ENCODE measurements at places on chromosomes 3 and 15. TPM values are rescaled to one million over a fixed set of nuclear protein-coding genes. Genes with fewer than 3 reads are reported as not detected.

DNA sequence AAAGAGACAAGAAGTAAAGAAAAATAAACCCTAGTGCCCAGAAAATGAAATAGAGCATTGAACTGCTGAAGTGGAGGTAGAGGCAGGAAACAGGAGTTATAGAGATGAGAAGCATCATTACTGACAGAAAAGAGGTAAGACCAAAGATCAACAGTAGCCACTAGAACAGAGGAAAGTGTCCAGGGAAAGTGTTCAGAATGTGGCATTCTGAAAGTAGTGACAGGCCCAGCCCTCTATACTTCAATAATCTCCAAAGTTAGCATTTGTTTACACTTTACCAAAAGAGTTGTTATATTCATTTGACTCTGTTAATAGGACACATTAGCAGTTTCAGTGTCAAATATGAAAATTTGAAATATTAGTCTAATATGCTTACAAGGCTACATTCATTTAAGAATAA is 727.1 kb upstream of the NECTIN3 start:
- DNase-seq: no peak

STRIT1 gene
- total RNA-seq: 1.4 TPM

GRCh38 chr3:152902141-152902669 is 67.3 kb downstream of the P2RY1 start:
- no peak for DNase-seq

GRCh38 chr3:186959029-186959624 is 28.8 kb downstream of the ST6GAL1 start:
- DNase-seq: no peak

DNA sequence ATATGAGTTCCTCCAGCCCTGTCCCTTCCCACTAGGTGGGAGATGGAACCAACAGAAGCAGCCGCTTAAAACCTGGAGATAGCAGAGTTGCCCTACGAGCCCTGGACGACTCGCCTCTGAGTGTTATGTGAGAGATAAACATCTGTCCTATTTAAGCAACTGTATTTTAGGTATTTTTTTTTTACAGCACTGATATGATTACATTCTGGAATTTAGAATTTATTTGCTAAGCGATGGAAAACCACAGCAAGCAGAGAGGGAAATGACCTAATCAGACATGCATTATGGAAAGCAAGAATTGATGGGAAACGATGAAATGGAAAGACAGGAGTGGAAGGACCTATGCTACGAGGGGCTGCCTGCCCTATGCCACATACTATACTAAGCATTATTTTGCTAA is 379.0 kb upstream of the IL12A start:
- DNase-seq: no peak

DNA sequence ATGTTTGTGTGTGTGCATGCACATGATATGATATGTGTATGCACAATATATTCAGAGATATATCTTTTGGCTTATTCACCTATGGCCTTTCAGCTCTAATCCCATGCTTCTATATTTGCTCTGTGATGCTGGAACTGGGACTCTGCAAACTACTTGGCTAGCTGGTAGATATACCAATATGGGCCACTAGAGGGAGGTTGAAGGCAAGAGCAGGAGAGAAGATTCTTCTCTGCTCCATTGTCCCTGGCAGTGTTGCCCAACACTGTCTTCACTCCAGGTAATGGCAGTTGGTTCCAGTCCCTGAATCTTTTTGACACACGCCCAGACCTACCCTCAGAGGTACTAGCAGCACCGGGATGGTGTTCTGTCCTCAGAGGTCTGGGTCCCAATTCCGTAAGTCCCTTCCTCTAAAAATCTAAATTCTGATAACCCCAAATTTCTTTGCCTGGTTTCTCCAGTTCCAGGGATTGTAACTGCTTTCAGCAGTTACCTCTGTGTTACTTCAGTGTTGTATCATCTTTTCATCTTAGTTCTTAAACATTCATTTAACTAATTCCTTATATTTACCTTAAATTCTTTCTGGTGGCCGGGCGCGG is 44.7 kb downstream of the GTPBP8 start:
- DNase-seq: no peak

- no peak for DNase-seq
These were observed 52.5 kb downstream of the ADCY5 start for GRCh38 chr3:123396171-123397049.

GRCh38 chr15:50028326-50028725 is 90.7 kb downstream of the ATP8B4 start:
- DNase-seq: no peak

DNA sequence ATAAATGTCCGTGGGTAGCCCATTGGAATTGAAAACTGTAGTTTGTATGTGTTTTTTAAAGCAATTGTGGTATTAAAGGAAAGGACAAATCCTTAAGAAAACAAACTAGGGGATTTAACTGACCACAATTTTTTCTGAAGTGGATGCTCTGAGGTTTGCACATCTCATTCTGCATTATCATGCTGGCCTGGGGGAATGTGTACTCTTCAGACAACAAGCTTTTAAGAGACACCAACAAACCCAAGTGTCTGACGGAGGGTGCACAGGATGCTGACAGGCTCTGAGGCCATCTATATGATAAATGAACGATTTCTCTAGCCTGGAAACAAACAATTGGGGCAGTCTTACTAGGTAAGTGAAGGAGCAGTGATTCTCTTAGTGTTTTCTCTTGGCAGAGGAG is 9.1 kb downstream of the LINS1 start:
- DNase-seq: no peak

GRCh38 chr3:126414406-126414805 is 19.7 kb downstream of the CFAP100 start:
- no peak for DNase-seq

DNA sequence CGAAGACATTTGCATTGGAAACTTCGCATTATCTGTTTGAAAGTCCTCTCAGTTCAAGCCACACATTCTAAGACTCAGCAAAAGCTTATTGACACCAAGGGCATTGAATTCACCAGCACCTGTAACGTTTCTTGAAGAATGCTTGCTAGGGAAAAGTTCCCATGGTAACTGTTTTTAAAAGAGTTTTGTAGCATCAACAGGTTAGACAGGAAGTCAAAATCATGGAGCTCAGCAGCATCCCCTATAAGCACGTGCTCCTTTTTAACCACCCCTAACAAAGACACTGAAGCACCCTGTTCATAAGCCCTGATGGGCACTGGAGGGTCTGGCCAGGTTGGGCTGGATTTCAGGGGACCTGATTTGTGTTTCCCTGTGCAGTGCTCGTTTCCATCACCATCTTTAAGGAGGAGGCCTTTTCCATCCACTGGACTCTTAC is 229.7 kb upstream of the BHLHE40 start:
- no peak for DNase-seq

CORO2B gene
- 4.2 TPM for total RNA-seq

DNA sequence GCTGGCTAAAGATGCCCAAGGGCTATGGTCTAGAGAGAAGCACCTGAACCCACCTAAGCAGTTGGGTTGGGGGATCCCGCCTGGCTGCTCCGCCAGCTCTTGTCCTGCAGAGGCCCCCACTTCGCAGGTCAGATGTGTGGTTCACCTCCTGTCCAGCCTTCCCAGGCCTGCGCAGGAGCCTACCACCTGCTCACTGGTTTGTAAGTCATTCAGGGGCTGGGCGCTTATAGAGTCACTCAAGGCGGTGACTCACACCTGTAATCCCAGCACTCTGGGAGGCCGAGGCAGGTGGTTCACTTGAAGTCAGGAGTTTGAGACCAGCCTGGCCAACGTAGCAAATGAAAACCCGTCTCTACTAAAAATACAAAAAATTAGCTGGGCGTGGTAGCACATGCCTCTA is 3.9 kb upstream of the FURIN start:
- DNase-seq: no peak
